ENCODE measurements at places on chromosomes 3 and 15.

DNA sequence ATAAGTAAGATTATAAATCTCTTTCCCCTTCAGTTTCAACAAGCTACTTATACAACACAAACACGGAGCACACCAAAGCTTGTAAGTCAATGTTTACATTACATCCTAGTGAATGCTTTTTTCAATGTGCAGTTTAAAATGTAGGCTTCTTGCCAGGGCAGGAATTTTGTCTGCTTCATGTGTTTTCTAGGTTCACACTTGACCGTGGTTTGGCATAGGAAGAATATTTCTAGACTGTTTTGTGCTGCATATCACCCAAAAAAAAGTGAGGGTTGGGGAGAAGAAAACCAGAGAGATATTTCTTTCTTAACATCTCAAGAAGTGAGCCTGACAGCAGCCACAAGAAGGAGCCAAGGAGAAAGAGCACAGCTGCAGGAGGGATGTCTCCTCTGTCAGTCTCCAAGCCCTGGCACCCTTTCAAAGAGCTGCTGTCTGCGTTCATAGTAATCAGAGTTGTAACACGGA is 255.8 kb downstream of the MEIS2 start:
- DNase-seq = peak; percentile 67

DNA sequence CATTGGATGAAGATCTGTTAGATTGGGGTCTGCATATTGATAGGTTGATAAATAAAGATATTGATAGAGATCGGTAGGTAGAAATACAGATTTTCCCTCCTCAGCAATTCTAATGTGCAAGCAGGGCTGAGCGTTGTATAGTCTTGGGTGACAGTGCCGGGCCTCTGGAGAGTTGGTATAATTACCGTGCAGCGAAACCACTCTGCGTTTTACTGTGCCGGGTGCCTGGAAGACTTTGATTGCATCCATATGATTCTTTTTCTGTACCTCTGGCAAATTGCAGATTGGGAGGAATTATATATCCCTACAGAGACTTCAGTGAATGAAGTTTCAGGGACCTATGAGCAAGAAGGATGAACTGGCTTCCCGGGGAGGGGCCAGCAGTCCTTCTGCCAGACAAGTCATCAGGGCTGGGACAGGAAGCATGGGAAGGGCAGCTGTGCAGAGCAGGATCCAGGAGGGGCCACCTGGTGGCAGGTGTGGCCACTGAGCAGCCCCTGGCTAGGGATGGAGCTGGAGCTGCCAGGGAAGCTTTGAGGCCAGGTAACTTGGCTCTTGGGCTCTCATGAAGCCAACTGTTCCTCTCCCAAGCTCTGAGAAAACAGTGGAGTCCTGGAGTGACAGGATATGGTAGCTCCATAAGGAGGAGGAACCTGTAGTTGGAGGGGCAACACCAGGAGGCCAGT is 132.5 kb downstream of the APBA2 start:
- no peak for DNase-seq

DNA sequence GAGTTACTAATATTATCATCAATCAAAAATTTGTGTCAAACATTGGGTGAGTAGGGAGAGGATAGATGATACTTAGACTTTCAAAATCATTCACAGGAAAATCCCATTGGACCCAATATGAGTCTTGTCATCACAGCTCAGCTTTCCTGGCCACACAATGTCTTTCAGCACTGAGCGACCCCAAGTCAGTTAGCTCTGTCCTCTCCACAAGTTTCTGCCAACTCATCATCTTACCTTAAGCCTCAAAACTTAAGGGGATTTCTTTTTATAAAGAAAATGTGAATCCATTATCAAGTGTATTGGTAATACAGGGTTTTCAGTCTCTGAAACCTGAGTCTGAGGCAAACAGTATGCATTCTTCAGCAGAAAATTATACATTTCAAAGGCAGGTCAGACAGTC is 55.8 kb downstream of the SUMF1 start:
- no peak for DNase-seq

DNA sequence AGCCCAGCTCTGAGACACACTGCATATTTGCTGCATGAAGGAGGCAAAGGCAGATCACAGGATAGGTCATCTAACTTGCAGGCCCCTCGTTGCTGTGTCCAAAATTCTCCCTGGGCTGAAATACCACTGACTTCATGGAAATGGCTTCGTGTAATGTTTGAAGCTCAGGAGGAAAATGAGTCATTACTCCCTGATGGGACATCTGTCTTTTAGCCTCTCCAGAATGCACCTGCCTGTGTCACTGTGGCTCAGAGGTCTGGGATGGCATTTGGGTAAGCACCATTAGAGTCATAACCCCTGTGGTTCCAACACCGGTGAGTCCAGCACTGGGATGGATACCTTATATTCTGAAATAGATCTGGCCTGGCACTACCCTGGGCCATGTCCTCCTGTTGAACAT is 51.5 kb downstream of the IL12A start:
- peak; percentile 36 for DNase-seq

- DNase-seq = peak; percentile 75
These were observed 12.2 kb downstream of the MYLK start for GRCh38 chr3:123871946-123872345.

DNA sequence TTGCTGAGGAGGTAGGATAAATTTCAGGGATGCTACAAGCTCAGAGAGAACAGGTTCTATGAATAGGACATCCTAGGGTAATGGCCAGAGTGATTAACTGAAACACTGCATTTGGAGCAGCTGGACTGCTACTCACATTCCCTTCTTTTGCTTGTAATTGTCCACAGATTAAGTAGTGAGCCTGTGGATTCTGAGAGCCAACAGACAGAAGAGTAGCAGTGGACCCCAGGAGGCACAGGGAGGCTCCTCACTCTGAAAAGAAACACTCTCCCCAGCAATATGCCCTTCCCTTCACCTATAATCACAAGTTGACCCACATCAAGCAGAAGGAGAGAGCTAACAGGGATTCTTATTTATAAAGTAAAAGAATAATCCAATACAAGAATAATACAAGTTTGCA is 10.6 kb upstream of the RFX7 start:
- DNase-seq = no peak

GRCh38 chr3:97673357-97673997 is 91.1 kb upstream of the ARL6 start:
- no peak for DNase-seq

DNA sequence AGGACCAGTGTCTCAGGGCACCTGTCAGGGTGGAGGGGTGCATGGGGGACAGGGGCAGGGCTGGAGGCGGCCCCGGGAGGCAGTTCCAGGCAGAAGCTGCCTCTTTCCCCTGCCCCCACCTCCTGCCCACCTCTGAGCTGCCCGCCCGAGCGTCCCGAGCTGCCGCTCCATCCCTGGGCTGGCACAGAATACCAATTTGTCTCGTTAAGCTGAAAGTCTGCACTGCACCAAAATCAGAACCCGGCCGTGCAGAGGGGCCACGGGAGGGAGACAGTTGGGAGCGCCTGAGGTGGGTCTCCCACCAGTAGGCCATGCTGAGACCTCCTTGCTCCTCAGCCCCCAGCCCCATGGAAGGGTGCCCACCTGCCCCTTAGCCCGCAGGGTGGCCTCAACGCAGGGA is 1.3 kb upstream of the ATP2B2 start:
- DNase-seq = no peak

GRCh38 chr15:90019611-90020010 is 18.5 kb downstream of the ZNF710 start:
- DNase-seq = no peak

DNA sequence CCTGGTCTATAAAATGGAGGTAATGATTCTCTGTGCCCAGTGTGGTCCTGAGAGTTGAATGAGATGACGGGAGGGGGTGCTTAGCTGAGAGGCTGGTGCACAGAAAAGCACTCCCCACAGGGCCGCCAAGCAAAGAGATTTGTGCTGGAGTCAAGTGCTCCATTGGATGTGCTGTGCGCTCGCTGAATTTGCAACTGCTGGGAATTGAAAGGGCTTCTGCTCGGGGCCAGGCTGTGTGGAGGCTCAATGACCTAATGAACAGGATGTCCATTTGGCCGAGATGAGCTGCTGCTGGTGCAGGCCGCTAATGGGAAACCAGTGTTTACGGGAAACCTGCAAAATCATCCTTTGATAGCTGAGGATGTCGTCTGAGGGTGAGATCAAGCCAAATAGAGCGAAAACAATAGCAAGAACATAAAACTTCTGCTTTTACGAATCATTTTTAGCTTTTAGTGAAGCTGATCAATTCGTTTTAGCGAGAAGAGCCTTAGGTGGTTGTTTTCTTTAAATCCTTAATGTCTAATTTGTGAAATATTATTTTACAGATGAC is 211.7 kb downstream of the GABRG3 start:
- peak; percentile 74 for DNase-seq

DNA sequence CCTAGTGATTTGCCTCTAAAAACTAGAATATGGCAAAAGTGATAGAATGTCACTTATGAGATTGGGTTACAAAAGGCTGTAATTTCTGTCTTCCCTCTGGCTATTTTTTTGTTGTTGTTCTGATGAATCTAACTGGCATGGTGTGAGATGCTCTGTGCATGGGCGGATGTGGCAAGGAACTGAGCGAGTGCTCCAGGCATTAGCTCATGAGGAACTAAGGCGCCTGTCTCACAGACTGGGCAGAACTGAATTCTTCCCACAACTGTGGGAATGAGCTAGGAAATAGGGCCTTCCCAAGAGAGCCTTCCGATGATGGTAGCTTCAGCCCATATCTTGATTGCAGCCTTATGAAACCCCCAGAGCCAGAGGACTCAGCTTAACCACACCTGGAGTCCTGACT is 222.5 kb downstream of the NR2F2 start:
- no peak for DNase-seq

DNA sequence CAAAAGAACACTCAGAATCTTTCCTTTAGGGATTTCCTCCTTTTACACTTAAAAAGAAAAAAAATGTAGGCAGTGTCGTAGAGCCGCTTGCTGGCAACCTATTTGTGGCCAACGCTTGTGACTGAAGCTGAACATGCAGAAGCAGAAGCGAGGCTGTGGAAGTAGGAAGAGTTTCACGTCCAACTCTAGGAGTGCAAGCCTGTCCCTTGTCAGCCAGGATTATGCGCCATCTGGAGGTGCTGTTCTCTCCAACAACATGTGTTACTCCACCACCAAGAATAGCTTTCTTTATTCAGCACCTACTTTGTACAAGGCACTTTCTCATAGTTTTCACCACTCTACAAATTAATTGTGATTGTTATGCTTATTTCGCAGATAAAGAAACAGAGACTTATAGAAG is 223.2 kb upstream of the LMCD1 start:
- no peak for DNase-seq

DNA sequence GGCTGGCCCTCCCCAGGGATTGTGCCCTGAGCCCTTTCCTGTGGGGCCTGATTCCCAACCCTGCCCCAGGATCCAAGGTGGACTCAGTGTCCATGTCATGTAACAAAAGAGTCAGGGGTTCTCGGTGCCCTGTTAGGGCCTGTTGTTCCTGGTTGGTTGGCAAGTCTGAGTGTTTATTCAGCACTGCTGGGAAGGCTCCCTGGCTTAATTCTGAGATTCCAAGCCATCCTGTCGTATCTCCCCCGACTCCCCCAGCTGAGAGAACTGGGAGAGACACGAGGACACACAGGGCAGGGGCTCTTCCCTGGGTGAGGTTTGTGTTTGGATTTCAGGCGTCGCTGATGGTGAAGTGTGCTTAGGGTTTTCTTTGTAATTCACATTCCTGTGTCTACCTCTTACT is 78.3 kb downstream of the EEFSEC start:
- no peak for DNase-seq

- no peak for DNase-seq
These were observed 81.9 kb downstream of the FAM43A start for GRCh38 chr3:194767446-194768207.

DNA sequence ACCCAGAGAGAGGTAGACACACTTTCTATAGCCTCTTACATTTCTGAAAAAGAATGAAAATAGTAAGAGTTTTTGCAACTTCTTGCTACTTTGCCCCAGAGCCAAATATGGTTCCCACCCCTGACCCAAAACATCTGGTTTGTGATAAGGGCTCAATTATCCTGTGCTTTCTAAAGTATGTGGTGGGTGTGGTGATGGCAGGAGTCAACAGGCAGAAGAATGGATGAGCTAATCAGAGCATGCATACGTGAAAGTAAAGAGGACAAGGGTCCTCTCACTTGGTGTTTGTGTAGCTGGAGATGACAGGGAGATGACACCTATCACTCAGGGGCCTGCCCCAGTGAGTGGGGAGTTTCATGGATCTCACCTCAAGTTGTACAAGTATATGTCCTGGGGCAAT is 19.1 kb downstream of the KBTBD8 start:
- DNase-seq = no peak

GRCh38 chr3:141853081-141853601 is 23.3 kb upstream of the ATP1B3 start:
- DNase-seq = no peak

DNA sequence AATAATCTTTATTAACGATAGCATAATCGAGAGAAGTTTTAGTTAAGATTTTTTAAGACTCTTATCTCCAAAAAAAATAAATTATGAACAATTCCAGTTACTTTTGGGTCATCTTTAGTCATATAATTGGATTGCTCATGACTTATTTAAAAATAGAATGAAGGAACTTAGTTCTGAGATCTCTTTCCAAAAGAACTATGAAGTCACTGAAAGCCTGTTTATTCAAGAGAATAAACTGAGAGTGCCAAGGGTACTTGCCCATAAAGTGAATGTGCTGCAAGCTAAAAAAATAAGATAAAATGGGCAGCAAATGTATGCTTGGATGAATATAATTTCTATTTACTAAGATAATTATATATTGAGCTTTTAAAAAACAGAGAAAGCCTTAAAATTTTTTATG is 176.5 kb upstream of the PLSCR5 start:
- DNase-seq = no peak

- DNase-seq = no peak
These were observed 702 bp downstream of the ARHGEF3 start for GRCh38 chr3:56800832-56801661.
